ENCODE measurements at places on chromosomes 4 and X.

GRCh38 chrX:13694983-13695382 is 6.1 kb downstream of the RAB9A start:
- no peak for DNase-seq

DNA sequence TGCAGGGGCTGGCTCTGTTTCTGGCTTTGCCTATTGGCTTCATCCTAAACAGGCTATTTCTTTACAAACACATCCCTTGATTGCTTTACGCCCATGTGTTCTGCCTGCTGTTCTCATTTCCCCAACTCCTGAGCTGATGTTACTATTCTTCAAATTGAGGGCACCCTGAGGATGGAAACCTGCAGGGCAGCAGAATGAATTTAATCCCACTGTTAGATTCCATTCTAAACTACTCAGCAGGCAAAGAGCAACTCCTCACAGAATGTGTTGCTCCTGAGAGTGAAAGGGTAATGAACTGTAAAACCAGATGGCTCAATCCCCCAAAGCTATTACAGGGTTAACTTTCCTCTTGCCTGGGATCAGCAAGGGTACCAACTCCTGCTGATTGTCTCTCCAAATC is 75.7 kb downstream of the ANKRD50 start:
- no peak for DNase-seq

DNA sequence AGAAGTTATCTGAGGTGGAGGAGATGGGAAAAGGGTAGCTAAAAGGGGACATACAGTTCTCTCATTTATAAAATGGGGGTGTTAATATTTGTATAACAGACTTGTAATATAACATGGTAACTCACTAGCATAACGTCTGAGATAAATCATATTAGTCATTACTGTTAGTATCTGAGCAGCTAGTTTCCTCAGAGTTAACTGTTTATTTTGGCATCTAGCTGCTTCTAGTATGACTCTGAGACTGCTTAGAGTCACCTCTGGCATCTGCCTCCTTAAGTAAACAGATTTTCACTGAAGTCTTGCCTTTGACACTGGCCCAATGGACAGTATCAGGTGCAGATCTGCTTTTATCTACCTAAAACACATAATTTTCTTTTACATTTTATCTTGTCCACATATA is 58.1 kb downstream of the SLC30A9 start:
- DNase-seq, result no peak

DNA sequence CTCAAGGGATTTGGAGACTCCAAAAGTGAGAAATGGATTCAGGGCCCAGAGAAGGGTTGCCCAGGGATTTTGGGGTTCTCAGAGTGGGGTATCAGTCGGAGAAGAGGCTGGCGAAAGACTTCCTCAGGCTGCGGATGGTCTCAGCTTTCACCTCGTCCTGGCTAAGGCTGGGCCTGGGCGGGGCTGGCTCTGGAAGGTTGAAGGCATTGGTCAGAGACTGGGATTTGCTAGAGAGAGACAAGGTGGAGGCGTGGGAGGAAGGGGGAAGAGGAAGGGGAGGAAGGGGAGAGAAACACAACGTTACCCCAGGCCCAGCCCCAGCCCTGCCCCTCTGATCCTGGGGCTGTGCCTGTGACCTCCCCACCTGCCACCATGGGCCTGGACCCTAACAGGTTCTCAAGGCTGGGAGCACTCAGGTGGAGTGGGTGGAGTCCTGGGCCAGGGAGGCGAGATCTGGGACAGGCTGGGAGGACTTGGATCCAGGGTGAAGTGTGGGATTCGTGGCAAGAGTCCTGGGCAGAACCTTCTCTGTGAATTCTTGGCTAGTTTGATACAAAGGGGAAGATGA is 9.4 kb upstream of the TIMP1 start:
- DNase-seq, result no peak

DNA sequence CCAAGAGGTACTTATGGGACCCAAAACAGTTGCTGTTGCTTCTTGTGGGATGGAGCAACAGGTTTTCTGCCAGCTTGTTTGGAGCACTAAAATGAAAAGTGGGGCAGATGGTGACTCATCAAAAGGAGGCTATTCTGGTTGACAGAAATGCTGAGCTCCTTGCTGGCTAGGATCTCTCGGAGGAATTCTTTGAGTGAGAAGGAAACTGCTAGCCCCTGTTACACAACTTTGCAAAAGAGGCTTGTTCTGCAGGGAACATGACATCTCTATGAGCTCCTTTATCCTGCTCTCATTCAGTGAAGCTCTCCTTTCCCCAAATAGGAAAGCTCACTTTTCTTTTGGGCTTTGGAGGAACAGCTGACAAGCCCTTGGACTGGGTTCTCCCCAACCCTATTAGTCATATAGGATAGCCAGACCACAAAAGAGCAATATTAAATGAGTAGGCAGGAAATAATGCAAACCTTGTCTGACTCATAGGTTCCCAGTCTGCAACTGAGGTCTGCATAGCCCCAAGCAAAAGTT is 108.3 kb downstream of the CDS1 start:
- no peak for DNase-seq

GRCh38 chrX:120453985-120454384 is 15.1 kb downstream of the LAMP2 start:
- no peak for DNase-seq

DNA sequence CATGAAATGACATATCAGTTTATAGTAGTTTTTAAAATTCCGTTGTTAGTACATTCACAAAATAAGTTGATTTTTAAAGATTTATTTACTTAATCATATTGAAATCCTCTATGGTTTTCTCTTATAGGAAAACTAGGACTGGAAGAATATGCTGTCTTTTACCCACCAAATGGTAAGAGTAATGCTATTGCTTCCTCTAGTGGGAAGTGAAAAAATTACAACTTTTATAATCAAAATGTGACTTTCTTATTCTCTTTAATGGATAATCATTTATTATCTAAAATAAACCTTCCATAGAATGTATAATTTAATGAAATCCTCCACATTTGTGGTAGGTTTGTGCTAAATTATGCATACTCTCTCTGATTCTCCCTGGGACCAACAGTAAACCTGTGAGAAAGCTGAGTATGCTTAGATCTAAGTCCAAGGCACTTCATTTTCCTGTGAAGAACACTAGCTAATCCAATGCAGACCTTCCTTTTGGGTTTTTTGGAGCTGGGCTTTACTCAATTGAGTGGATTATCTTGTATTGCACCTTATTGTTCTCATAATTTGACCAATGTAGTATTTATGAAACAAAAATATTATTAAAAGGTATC is 136.2 kb downstream of the TBC1D19 start:
- no peak for DNase-seq

Data from hematopoietic multipotent progenitor cell treated with erythropoietin and hydrocortisone succinate and interleukin-3 and kit ligand, for 15 days (in vitro differentiated cells).